ENCODE measurements at places on chromosomes 4 and X. TPM values are rescaled to one million over a fixed set of nuclear protein-coding genes. Genes with fewer than 3 reads are reported as not detected.
A peak's percentile ranks its signal among the peaks of the same experiment; 100 is the strongest.

GRCh38 chrX:3307881-3308280 lies 38.6 kb downstream of the MXRA5 start:
- H3K36me3 ChIP-seq = no peaks in the 10 kb centered on the region
- no peak for DNase-seq
- H3K27me3 ChIP-seq = no peaks in the 10 kb centered on the region

Gene FAM50A
- total RNA-seq = 48.1 TPM

Gene TAF7L
- total RNA-seq = 0.36 TPM

- no peaks in the 10 kb centered on the region for H3K27me3 ChIP-seq
- peak; percentile 48 for DNase-seq
- no peaks in the 10 kb centered on the region for H3K4me1 ChIP-seq
- no peak overlapping the region for H3K27ac ChIP-seq
These were observed 268.7 kb upstream of the EMCN start for GRCh38 chr4:100786481-100786880.

GRCh38 chr4:57091657-57092162 lies 18.5 kb downstream of the IGFBP7 start:
- H3K4me1 ChIP-seq = peaks cover 39% of the 10 kb centered on the region
- H3K36me3 ChIP-seq = peaks cover 43% of the 10 kb centered on the region
- no peaks in the 10 kb centered on the region for H3K27me3 ChIP-seq
- no peak overlapping the region for H3K4me3 ChIP-seq
- no peak overlapping the region for H3K27ac ChIP-seq

DNA sequence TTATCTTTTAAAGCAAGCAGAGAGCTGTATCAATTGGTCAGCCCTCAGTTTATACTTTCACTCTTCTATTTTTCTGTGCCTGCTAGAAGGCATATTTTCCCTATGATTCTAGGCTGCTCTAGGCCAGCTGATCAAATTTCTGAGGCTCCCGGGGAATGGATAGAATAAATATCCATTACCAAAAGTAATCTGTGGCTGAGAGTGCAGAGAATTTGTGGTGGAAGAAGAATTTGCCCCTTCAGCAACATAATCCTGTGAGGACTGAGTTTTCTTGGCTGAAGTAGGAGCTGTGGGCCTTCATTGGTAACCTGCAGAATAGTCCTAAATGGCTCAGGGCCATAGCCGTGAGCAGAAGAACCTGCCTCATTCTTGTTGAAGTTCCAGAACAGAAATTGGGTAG lies 314.6 kb upstream of the CASK start:
- no peaks in the 10 kb centered on the region for H3K4me1 ChIP-seq
- H3K36me3 ChIP-seq = no peaks in the 10 kb centered on the region
- DNase-seq = no peak
- H3K4me3 ChIP-seq = no peak overlapping the region

Gene CPE
- 6.9 TPM for total RNA-seq

Gene LAP3
- total RNA-seq = 137 TPM

DNA sequence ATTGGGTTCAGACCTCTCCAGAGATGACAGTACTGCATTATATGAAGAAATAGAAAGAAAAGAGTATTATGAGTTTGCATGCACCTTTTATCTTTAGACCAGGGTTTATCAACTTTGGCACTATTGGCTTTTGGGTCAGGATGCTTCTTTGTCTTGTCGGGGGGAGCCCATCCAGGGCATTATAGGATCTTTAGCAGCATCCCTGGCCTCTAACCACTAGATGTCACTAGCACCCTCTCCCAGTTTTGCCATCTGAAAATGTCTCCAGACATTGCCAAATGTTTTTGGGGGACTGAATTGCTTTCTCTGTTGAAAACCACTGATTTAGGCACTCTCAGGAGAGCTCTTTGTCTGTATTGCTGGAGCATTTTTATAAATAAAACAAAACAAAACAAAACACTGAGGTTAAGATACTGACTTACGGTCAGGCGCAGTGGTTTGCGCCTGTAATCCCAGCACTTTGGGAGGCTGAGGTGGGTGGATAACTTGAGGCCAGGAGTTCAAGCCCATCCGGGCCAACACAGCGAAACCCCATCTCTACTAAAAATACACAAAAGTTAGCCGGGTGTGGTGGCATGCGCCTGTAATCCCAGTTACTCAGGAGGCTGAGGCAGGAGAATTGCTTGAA lies 23.6 kb downstream of the CA5B start:
- no peak overlapping the region for H3K4me3 ChIP-seq
- no peaks in the 10 kb centered on the region for H3K4me1 ChIP-seq
- no peak overlapping the region for H3K27ac ChIP-seq

- H3K27me3 ChIP-seq = no peaks in the 10 kb centered on the region
- no peak overlapping the region for H3K27ac ChIP-seq
- H3K4me3 ChIP-seq = no peak overlapping the region
- H3K4me1 ChIP-seq = no peaks in the 10 kb centered on the region
- no peaks in the 10 kb centered on the region for H3K36me3 ChIP-seq
These were observed 412.9 kb upstream of the FMR1 start for GRCh38 chrX:147498796-147499195.

Gene PTTG2
- not detected for total RNA-seq

Gene HS3ST1
- under 0.01 TPM for total RNA-seq

DNA sequence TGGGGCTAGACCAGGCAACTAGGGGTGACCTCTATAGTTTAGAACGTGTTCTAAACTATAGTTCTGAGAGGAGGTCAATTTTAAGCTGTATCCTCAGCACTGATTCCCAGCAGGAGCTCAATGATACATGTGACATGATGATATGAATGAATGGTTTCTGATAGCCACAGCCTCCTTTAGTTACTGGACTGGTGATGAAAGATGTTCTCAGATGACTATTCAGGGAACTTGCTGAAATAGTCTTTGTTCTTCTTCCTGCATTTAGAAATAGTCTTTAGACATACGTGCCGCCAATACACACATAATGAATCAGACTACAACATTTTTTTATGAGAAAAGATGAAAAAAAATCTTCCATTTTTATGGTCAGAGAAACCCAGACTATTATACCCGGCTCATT lies 116.3 kb upstream of the TMEM150C start:
- H3K4me3 ChIP-seq = no peak overlapping the region
- H3K36me3 ChIP-seq = no peaks in the 10 kb centered on the region
- H3K27me3 ChIP-seq = no peaks in the 10 kb centered on the region
- no peak overlapping the region for H3K27ac ChIP-seq
- no peaks in the 10 kb centered on the region for H3K4me1 ChIP-seq
- no peak for DNase-seq

Gene ARMCX5
- 21.7 TPM for total RNA-seq

DNA sequence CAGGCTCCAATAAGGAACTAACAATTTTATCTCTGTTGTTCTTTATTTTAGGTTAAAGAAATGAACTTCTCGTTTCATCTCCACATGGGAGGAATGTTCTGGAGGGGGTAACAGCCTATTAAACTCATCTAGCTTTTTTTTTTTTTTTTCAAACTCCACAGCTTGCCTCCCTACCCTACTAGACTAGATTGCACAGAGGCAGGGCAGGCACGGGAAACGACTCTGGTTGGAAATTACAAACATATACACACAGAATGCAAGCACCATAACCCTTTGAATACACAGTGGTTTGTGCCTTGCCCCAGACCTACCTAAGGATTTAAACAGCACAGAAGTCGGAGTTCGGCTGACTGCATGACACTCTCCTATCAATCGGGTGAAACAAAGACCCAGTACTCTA lies 2.7 kb downstream of the MECP2 start:
- H3K4me3 ChIP-seq = no peak overlapping the region
- no peak for DNase-seq
- H3K4me1 ChIP-seq = peaks cover 24% of the 10 kb centered on the region
- peaks cover 6% of the 10 kb centered on the region for H3K36me3 ChIP-seq
- H3K27me3 ChIP-seq = peaks cover 7% of the 10 kb centered on the region
- H3K27ac ChIP-seq = no peak overlapping the region

GRCh38 chr4:87321888-87322287 lies 794 bp downstream of the HSD17B13 start:
- H3K36me3 ChIP-seq = no peaks in the 10 kb centered on the region
- no peak for DNase-seq
- no peak overlapping the region for H3K27ac ChIP-seq
- no peaks in the 10 kb centered on the region for H3K27me3 ChIP-seq
- no peaks in the 10 kb centered on the region for H3K4me1 ChIP-seq

- H3K4me1 ChIP-seq = peaks cover 6% of the 10 kb centered on the region
- no peaks in the 10 kb centered on the region for H3K36me3 ChIP-seq
- DNase-seq = no peak
- no peak overlapping the region for H3K4me3 ChIP-seq
- H3K27ac ChIP-seq = no peak overlapping the region
- H3K27me3 ChIP-seq = no peaks in the 10 kb centered on the region
These were observed 6.3 kb upstream of the SGMS2 start for GRCh38 chr4:107818301-107818910.

DNA sequence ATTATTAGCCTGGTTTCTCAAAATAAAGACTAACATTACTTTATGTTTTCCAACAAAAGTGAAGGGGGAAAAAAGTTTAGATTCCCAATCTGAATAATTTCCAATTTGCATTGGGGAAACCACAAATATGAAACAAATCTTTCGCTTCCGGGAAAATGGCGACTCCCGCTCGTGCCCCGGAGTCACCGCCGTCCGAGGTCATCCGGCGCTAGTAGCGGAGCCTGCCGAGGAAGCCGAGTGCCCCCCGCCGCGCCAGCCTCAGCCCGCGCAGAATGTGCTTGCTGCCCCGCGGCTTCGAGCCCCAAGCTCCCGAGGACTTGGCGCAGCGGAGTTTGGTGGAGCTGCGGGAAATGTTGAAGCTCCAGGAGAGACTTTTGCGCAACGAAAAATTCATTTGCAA lies 75.0 kb upstream of the TMPRSS11A start:
- H3K4me1 ChIP-seq = no peaks in the 10 kb centered on the region
- no peak overlapping the region for H3K4me3 ChIP-seq
- no peak overlapping the region for H3K27ac ChIP-seq
- H3K36me3 ChIP-seq = no peaks in the 10 kb centered on the region

GRCh38 chr4:113561758-113562157 lies 199.8 kb downstream of the CAMK2D start:
- peaks cover 16% of the 10 kb centered on the region for H3K4me1 ChIP-seq
- H3K27me3 ChIP-seq = no peaks in the 10 kb centered on the region
- H3K4me3 ChIP-seq = no peak overlapping the region

DNA sequence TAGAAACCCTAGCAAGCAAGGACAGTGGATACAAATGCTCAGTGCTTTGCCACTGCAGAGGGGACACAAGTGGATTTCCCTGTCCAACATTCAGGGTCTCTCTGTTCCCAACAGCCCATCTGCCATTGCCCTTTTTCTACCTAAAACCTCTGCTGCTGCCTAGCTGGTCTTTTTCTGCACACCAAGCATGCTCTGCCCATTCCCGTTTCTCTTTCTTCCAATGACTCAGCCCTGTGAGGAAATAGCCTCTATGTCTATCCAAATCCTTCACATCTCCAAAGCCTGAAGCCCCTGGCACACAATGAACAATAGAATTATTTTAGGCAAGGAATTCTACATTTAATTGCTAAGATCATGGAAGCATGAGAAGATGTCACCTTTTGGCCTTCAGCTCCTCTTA lies 5.7 kb upstream of the AMELX start:
- no peak for DNase-seq
- H3K27ac ChIP-seq = no peak overlapping the region
- H3K27me3 ChIP-seq = no peaks in the 10 kb centered on the region
- H3K4me1 ChIP-seq = no peaks in the 10 kb centered on the region
- H3K4me3 ChIP-seq = no peak overlapping the region

Gene GAGE1
- not detected for total RNA-seq

Gene ARMCX6
- total RNA-seq = 31.8 TPM

- no peak overlapping the region for H3K27ac ChIP-seq
- no peaks in the 10 kb centered on the region for H3K36me3 ChIP-seq
- H3K4me1 ChIP-seq = no peaks in the 10 kb centered on the region
- H3K27me3 ChIP-seq = no peaks in the 10 kb centered on the region
- no peak overlapping the region for H3K4me3 ChIP-seq
These were observed 29.4 kb upstream of the KLHL2 start for GRCh38 chr4:165177725-165178666.

Gene TMPRSS11A
- not detected for total RNA-seq
